Calu3 (cell line): ENCODE measurements at places on chromosomes 5 and 9. TPM values are rescaled to one million over a fixed set of nuclear protein-coding genes. Genes with fewer than 3 reads are reported as not detected.

DNA sequence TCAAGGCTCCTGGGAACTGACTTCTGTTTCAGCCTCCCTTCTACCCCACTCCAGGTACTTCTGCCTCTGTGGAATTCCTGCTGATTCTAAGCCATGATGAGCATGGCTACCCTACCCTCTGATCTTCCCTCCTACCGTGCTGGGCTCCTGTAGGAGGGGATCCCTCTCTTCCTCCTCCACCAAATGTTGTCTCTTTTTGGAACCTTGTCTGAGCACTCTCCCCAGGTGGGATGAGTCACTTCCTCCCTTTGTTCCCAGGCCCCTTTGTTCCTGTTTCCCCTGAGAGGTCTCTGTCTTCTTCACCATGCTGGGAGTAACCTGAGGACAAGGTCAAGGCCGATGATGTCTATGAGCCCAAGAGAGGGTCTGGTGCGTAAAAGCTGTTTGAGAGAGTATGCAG, 213.2 kb downstream of the GABBR2 start:
- DNase-seq: no peak

DNA sequence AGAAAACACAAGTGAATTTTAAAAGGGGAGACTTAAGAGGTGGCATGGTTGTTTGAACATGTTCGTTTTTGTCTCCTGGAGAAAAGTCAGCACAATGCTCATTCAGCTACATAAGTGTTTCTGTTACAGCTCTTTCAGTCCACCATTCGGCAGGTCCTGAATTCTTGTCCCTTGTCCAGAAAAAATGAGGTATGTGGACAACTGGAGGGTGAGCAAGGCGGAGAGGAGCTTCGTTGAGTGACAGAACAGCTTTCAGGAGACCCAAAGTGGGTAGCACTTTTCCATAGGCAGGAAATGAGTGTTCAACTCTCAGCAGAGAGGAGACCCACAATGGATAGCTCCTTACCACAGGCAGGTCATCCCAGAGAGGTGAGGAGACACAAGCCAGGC, 4.9 kb downstream of the PDCD1LG2 start:
- DNase-seq: no peak

The ARHGEF37 gene
- 13.0 and 16.1 TPM in 2 replicates for total RNA-seq

The OR1J2 gene
- total RNA-seq: not detected in 2 replicates

DNA sequence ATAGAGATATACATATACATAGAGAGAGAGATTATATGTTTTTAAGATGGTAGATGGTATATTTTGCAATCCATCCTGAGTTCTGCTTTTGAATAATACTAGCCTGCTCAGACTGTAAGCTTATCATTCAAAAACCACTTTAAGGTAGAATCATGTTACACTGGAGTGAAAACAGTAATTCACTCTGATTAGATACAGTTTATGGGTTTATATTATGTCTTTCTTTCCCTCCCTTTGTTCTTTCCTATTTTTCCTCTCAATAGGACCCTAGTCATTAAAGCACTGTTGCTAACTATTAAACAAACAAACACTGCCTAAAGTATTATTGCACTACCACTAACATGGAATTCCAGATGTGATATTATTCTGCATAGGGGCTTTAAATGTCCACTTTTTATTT, 202.0 kb downstream of the ADAMTSL1 start:
- DNase-seq: no peak

GRCh38 chr5:10977011-10977410, 216.0 kb upstream of the DAP start:
- DNase-seq: no peak

The IFNA13 gene
- not detected in 2 replicates for total RNA-seq

The ANKRD18A gene
- 19.5 and 27.3 TPM in 2 replicates for total RNA-seq
